ENCODE measurements at places on chromosomes 7 and 10.

DNA sequence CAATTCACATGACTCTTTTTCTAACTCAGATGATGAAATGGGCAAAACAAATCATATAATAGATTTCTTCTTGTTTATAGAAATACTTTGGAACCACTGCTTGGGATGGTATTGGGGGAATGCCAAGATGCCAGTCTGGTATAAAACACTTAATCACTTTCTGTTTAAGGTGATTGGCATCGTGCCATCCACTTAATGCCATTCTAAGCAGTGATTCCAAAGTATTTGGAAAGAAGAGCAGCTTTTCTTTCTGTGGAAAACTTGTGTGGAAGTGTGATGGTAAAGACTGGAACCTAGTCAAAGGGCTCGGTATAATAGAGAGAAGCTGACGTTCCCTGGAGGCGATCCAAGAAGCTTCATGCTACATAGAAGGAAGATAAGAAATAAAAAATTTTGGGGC is 120.6 kb downstream of the TMEM26 start:
- DNase-seq: no peak

DNA sequence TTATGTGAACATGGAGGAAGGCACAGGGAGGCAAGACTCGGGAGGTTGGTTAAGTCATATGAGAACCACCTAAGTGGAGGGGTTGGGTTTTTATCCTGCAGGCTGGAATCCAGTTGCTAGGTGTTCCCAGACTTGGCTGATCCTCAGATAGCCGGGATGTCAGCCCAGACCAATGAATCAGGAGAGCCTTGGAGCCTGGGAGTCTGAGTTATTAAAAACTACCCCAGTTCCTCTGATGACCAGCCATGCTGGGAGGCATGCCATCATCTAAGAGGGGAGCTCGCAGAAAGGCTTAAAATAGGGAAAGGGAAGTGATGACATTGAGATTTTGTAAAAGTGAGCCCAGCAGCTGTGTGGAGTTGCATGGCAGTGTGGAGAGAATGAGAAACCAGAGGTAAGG is 238.1 kb downstream of the ZNF248 start:
- no peak for DNase-seq

GRCh38 chr10:127198307-127198706 is 1.9 kb upstream of the INSYN2A start:
- no peak for DNase-seq

DNA sequence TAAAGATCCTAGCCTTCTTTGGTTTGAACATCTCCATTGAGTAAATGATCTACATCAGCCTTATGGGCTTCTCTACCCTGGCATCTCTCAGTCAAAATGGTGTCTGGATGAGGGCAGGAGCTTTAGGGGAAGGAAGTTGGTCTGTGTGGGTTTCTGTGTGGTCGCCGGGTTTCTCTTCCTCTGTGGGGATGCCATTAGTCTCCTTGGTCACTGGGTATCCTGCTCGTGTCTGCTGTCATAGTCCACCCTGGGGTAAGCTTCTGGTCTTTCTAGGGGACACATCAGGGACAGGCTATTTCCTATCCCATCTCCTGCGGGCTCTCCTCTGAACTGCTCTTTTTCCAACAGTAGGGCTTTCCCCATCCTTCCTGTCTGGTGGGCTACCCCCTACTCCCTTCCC is 150.3 kb upstream of the NPY start:
- DNase-seq: no peak

DNA sequence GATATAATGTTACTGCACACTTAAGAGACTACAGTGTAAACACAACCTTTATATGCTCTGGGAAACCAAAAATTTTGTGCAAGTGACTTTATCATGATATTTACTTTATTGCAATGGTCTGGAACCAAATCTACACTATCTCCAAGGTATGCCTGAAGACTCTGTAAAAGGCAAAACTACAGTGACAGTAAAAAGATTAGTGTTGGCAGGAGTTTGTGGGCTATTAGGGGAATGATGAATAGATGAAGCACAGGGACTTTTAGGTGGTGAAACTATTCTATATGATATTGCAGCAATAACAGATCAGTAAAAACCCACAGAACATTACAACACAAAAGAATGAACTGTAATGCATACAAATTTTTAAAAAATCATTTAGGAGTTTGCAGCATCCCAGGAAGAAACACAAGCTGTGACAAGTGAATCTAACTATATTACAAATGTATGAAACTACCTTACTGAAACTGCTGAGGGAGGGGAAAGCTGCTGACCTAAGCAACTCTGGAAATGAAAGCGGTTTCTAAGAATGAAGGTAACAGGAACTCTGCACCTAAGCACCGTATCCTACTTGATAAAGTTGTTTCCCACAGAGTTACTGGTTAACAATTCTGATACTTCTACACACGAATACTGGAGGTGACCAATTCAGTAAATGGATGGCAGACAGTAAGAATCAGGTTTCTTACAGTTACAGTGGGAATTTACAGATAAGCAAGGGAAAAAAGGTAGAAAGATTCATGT is 82.6 kb downstream of the ATE1 start:
- DNase-seq: no peak

DNA sequence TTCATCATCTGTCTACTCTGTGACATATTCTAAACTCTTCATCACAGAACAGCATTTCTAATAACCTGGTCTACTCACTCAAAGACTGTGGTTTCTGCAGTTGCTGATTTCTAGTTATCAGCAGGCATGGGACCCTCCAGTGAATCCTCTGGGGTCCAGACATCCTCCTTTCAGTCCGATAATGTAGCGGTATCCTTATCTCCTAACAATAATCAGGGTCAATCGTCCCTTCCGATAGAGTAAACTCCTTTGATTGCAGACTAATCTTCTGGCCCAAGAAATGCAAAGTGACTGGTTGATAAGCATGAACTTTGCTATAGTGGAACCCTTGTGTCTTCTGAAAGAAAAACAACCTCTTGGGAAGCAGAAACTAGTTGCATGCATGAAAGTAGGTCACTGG is 1209.8 kb upstream of the CELF2 start:
- DNase-seq: no peak

GRCh38 chr10:108913300-108913699 is 1010.0 kb downstream of the XPNPEP1 start:
- no peak for DNase-seq

GRCh38 chr10:114714281-114714741 is 56.2 kb upstream of the ABLIM1 start:
- no peak for DNase-seq

DNA sequence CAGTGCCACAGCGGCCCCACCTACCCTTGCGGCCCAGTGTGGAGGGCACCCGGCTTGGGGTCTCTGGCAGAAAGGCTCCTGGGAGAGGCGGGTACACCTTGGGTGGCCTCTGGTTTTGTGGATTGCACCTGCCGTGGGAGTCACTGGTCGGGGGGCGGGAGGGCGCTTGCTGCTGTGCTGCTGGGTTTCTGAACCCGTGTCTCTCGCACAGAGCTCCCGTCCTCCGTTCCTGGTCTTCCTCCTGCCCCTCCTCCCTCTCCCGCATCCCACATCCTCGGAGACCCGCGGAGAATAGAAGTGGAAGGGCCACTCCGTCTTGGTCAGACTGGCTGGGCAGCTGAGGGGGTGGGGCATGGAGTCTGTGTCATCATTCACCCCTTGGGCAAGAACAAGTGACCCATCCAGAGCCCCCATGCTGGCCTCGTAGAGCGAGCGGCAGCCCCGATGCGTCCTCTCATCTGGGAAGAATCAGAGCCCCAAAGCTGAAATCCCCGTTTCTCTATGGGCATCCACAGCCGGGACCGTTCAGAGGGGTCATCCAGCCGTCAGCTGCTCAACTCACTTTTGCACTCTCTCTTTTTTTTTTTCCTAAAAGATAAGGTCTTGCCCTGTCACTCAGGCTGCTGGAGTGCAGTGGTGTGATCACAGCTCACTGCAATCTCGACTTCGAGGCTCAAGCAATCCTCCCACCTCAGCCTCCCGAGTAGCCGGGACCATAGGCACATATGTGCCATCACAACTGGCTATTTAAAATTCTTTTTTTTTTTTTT is 4.0 kb downstream of the MAFK start:
- DNase-seq: no peak

GRCh38 chr10:110421512-110422138 is 76.1 kb upstream of the DUSP5 start:
- DNase-seq: no peak

GRCh38 chr10:18699849-18700840 is 40.9 kb downstream of the ARL5B start:
- DNase-seq: no peak

- DNase-seq: no peak
These were observed 6.3 kb downstream of the CFAP69 start for GRCh38 chr7:90251304-90251635.

- no peak for DNase-seq
These were observed 169.5 kb downstream of the DNAJB6 start for GRCh38 chr7:157506268-157506667.

GRCh38 chr10:126902157-126902556 is 3.1 kb upstream of the DOCK1 start:
- DNase-seq: no peak

DNA sequence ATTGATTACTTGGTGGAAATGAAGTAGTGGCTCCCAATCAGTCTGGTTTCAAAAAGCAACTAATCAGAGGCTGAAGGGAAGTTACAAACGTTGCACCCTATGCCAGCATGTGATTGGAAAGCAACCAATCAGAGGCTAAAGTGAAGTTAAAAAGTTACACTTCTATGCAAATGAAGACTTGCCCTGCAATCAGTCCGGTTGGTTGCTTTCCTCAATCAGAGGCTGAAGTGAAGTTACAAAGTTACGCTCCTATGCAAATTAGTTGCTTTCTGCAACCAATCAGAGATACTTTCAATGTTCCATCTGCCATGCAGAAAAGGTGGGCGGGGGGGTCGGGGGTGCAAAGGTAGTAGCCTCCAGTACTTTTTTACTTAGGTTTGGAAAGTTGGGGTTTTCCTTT is 1077.1 kb downstream of the TYW1 start:
- DNase-seq: no peak

GRCh38 chr10:128086003-128086863 is 40.0 kb downstream of the MKI67 start:
- DNase-seq: no peak

DNA sequence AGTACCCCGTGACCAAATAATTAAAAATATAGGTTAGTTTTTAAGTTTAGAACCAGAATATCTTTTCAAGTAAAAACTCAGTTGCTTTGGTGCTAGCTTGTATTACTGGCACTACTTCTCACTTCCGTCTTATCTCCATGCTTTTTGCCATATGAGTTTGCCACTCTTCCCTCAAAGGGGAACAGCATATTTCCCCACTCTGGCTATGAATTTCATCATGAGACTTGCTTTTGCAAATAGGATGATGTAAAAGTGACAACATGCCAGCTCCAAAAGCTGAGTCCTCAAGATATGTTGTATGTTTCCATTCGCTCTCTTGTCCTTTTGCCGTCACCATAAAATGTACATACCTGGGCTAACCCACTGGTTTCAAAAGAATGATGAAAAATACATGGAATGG is 178.1 kb upstream of the SEMA3A start:
- no peak for DNase-seq

DNA sequence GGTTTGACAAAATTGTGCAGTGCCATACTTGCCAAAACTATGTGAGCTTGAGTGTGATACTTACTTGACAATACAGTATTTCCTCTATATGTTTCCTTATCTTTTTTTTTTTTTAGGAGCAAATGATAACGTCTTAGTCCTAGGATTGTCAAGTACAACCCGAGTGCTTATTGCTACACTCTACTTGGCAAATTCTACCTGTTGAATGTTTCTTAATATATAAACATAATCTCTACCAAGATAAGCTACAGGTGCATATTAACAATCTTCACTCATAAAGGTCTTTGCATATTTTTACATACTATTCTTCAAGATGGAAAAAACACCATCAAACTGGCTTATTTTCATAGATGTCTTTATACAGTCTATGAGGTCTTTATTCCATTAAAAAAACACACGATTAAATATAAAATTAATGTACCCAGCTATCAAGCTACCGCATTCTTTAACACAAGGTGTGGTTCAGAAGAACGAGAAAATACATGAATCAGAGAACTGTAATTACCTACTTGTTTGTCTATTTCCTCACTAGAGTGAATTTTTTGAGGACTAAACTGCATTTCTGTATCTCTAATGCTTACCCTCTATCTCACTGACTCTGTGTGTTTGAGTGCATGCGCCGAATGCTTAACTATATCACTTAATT is 76.1 kb upstream of the PDSS1 start:
- DNase-seq: no peak

DNA sequence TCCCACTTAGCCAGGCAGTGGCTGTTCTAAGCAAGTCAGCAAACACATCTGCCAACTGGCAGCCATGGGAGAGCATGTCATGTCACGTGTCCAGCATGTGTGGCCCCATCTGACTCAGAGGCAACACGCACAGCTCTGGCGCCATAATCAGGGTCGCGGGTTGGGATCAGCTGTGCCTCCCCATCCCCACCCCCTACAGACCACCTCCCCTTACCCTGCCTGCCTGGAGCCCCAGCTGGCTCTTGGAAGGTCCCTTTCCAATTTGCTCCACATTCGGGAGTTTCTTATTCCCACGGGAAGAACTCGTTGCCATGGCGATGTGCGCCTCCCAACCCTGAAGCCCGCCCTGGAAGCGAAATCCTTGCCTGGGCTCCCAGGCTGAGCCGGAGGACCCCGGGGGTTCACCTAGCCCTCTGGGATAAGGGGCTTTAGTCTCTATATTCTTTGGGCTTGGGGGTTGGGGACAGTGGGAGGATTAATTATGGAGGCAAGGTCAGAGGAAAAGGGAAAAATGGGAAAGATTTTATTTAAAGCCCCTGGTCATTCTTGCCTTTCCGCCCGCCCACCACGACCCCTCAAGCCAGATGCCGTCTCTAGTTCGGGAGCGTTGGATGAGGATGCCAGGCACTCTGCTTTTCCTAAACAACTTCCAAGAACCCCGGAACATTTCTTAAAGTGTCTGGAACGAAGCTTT is 283.7 kb downstream of the ZEB1 start:
- DNase-seq: no peak

GRCh38 chr10:71316056-71316785 is 2.8 kb upstream of the SLC29A3 start:
- no peak for DNase-seq

Measured in iPS DF 19.7 (cell line).